NCI-H1930 (cell line): ENCODE measurements at places on chromosomes 6 and 20.

GRCh38 chr6:128438393-128438792 lies 82.0 kb downstream of the PTPRK start:
- no peak for DNase-seq

- no peak for DNase-seq
Measured at GRCh38 chr20:30175681-30176080, 1081.8 kb upstream of the DEFB115 start.

- DNase-seq, result no peak
Measured at GRCh38 chr6:169454204-169454871, 200.7 kb upstream of the THBS2 start.

GRCh38 chr6:20221421-20221820 lies 9.2 kb upstream of the MBOAT1 start:
- no peak for DNase-seq
